ENCODE measurements at places on chromosomes 4 and X. TPM values are rescaled to one million over a fixed set of nuclear protein-coding genes. Genes with fewer than 3 reads are reported as not detected.

CXCL11 gene
- 1.3 TPM for total RNA-seq

RHOXF1 gene
- total RNA-seq: not detected

BBS12 gene
- 13.2 TPM for total RNA-seq

EVC2 gene
- 24.5 TPM for total RNA-seq

PAGE1 gene
- total RNA-seq: not detected

CHIC1 gene
- total RNA-seq: 25.9 TPM

GAB3 gene
- 8.1 TPM for total RNA-seq

SPANXC gene
- not detected for total RNA-seq

VEGFC gene
- 40.2 TPM for total RNA-seq

VSIG1 gene
- 0.20 TPM for total RNA-seq

PRDM8 gene
- total RNA-seq: 3.0 TPM

- no peak overlapping the region for H3K4me3 ChIP-seq
- no peaks in the 10 kb centered on the region for H3K4me1 ChIP-seq
- no peaks in the 10 kb centered on the region for H3K36me3 ChIP-seq
- DNase-seq: no peak
- H3K27ac ChIP-seq: no peak overlapping the region
- peaks cover 12% of the 10 kb centered on the region for H3K27me3 ChIP-seq
Observed at GRCh38 chr4:1469607-1470392, 63.6 kb upstream of the NKX1-1 start.

GRCh38 chr4:14095831-14096230 lies 468.3 kb upstream of the BOD1L1 start:
- no peaks in the 10 kb centered on the region for H3K36me3 ChIP-seq
- no peak overlapping the region for H3K27ac ChIP-seq
- no peaks in the 10 kb centered on the region for H3K27me3 ChIP-seq

DNA sequence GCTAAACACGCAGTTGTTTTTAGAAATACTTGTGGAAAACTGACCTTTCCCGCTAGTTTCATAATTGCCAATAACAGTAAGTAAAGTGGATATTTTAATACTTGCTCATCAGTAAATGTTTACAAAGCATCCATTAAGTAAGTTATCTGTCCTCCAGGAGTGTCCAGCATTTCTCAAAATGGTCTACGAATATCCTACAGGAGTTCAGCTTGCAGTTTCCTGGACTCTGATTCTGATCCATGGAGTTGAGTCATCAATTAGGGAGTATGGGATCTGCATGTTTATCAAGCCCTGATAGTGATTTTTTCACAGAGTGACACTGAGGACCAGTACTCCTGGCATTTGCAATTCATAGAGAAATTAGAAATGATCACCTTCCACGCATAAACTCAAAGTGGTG lies 325.2 kb upstream of the AADAT start:
- no peaks in the 10 kb centered on the region for H3K36me3 ChIP-seq
- H3K27me3 ChIP-seq: no peaks in the 10 kb centered on the region
- H3K4me3 ChIP-seq: no peak overlapping the region
- no peak overlapping the region for H3K27ac ChIP-seq

- no peak overlapping the region for H3K27ac ChIP-seq
- H3K4me3 ChIP-seq: no peak overlapping the region
- H3K27me3 ChIP-seq: no peaks in the 10 kb centered on the region
- no peaks in the 10 kb centered on the region for H3K4me1 ChIP-seq
Observed at GRCh38 chrX:136626237-136626636, 21.7 kb upstream of the CD40LG start.

GRCh38 chr4:38306482-38307071 lies 346.4 kb downstream of the PTTG2 start:
- no peak for DNase-seq
- H3K27ac ChIP-seq: no peak overlapping the region
- H3K4me3 ChIP-seq: no peak overlapping the region
- H3K4me1 ChIP-seq: no peaks in the 10 kb centered on the region

GRCh38 chr4:55312489-55313101 lies 33.4 kb upstream of the SRD5A3 start:
- H3K27me3 ChIP-seq: no peaks in the 10 kb centered on the region
- H3K4me3 ChIP-seq: no peak overlapping the region
- no peak overlapping the region for H3K27ac ChIP-seq
- DNase-seq: peak; percentile 11
- H3K4me1 ChIP-seq: no peaks in the 10 kb centered on the region

- DNase-seq: no peak
- no peak overlapping the region for H3K27ac ChIP-seq
- H3K4me3 ChIP-seq: no peak overlapping the region
- no peaks in the 10 kb centered on the region for H3K36me3 ChIP-seq
Observed at GRCh38 chr4:47219586-47219985, 188.2 kb downstream of the GABRB1 start.

DNA sequence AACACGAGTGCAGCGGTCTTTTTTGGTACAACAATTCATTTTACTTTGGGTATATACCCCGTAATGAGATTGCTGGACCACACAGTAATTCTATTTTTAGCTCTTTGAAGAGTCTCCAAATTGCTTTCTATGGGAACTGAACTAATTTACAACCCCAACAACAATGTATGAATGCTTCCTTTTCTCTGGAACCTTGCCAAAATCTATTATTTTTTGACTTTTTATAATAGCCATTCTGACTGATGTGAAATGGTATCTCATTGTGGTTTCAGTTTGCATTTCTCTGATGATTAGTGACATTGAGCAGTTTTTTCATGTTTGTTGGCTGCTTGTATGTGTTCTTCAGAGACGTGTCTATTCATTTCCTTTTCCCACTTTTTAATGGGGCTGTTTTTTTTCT lies 240.8 kb downstream of the STK32B start:
- no peaks in the 10 kb centered on the region for H3K36me3 ChIP-seq
- no peak overlapping the region for H3K4me3 ChIP-seq
- no peaks in the 10 kb centered on the region for H3K4me1 ChIP-seq
- DNase-seq: no peak

- no peak for DNase-seq
- no peak overlapping the region for H3K4me3 ChIP-seq
- no peak overlapping the region for H3K27ac ChIP-seq
- H3K27me3 ChIP-seq: no peaks in the 10 kb centered on the region
Observed at GRCh38 chr4:38954727-38955126, 77.5 kb downstream of the TMEM156 start.

GRCh38 chrX:123263747-123264146 lies 79.7 kb downstream of the GRIA3 start:
- no peaks in the 10 kb centered on the region for H3K36me3 ChIP-seq
- DNase-seq: no peak
- H3K27me3 ChIP-seq: no peaks in the 10 kb centered on the region
- H3K4me3 ChIP-seq: no peak overlapping the region
- H3K4me1 ChIP-seq: no peaks in the 10 kb centered on the region

GRCh38 chr4:16051132-16051531 lies 32.7 kb downstream of the PROM1 start:
- H3K27me3 ChIP-seq: no peaks in the 10 kb centered on the region
- H3K4me1 ChIP-seq: no peaks in the 10 kb centered on the region
- no peaks in the 10 kb centered on the region for H3K36me3 ChIP-seq
- no peak overlapping the region for H3K4me3 ChIP-seq
- DNase-seq: no peak

GRCh38 chrX:22165732-22166457 lies 106.8 kb upstream of the CBLL2 start:
- DNase-seq: no peak
- H3K4me1 ChIP-seq: no peaks in the 10 kb centered on the region
- no peaks in the 10 kb centered on the region for H3K36me3 ChIP-seq
- H3K27ac ChIP-seq: no peak overlapping the region

- no peak overlapping the region for H3K4me3 ChIP-seq
- no peak for DNase-seq
- H3K36me3 ChIP-seq: no peaks in the 10 kb centered on the region
- no peaks in the 10 kb centered on the region for H3K27me3 ChIP-seq
- no peak overlapping the region for H3K27ac ChIP-seq
- H3K4me1 ChIP-seq: no peaks in the 10 kb centered on the region
Observed at GRCh38 chr4:130478406-130478805, 1382.5 kb downstream of the C4orf33 start.

GRCh38 chr4:123301923-123302322 lies 94.7 kb upstream of the SPRY1 start:
- H3K27me3 ChIP-seq: no peaks in the 10 kb centered on the region
- no peak overlapping the region for H3K27ac ChIP-seq
- H3K4me3 ChIP-seq: no peak overlapping the region
- H3K36me3 ChIP-seq: no peaks in the 10 kb centered on the region
- no peak for DNase-seq

GRCh38 chrX:72498782-72499181 lies 73.9 kb downstream of the HDAC8 start:
- H3K36me3 ChIP-seq: no peaks in the 10 kb centered on the region
- H3K27me3 ChIP-seq: no peaks in the 10 kb centered on the region
- H3K4me1 ChIP-seq: no peaks in the 10 kb centered on the region
- no peak for DNase-seq
- H3K4me3 ChIP-seq: no peak overlapping the region

- no peak for DNase-seq
- no peaks in the 10 kb centered on the region for H3K27me3 ChIP-seq
- H3K36me3 ChIP-seq: no peaks in the 10 kb centered on the region
- H3K27ac ChIP-seq: no peak overlapping the region
Observed at GRCh38 chrX:134074151-134074550, 88.8 kb upstream of the GPC3 start.

GRCh38 chrX:155841232-155841631 lies 39.9 kb upstream of the VAMP7 start:
- H3K36me3 ChIP-seq: no peaks in the 10 kb centered on the region
- H3K27ac ChIP-seq: no peak overlapping the region
- H3K4me3 ChIP-seq: no peak overlapping the region
- no peaks in the 10 kb centered on the region for H3K27me3 ChIP-seq
- no peak for DNase-seq

DNA sequence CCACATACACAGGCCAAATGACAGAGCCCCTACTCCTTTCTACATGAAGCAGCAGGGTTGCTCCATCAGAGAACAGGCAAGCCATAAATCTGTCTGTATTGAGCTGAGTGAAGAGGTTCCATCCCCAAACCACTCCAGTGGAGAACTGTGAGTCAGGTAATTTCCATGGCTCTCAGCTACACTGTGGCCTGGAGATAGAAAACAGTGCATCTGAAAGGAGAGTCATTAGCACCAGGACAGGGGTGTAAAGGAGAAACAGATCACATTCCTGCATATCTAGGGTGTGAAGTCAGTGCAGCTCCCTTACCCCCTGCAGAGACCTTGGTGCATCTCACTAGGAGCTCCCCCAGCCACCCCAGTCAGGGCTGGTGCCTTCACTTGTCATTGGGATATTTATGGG lies 314.7 kb downstream of the CHIC1 start:
- no peaks in the 10 kb centered on the region for H3K27me3 ChIP-seq
- no peaks in the 10 kb centered on the region for H3K36me3 ChIP-seq
- H3K4me3 ChIP-seq: no peak overlapping the region
- no peaks in the 10 kb centered on the region for H3K4me1 ChIP-seq

DNA sequence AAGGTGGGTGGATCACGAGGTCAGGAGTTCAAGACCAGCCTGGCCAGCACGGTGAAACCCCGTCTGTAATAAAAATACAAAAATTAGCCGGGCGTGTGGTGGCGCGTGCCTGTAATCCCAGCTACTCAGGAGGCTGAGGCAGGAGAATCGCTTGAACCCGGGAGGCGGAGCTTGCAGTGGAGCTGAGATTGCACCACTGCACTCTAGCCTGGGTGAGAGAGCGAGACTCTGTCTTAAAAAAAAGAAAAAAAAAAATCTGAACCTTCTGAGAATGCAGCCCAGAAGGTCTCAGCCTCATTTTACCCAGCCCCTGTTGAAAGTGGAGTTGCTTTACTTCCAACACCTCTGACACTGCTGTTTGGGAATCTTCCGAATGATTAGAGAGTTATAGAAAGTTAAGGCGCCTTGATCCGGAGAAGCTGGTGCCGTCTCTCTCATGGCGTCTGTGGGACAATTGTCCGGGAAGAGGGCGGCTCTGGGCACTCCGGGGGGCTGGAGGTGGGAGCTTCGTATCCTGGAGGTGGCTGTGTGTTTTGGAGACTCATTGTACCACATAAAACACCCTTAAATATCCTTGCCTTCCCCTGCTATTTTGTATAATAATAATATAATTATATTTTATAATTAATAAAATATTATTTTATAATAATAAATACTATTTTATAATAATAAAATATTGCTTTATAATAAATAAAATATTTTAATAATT lies 92.7 kb upstream of the PPP2R3B start:
- H3K4me1 ChIP-seq: no peaks in the 10 kb centered on the region
- no peak overlapping the region for H3K4me3 ChIP-seq
- no peak overlapping the region for H3K27ac ChIP-seq
- H3K36me3 ChIP-seq: no peaks in the 10 kb centered on the region
- DNase-seq: no peak

DNA sequence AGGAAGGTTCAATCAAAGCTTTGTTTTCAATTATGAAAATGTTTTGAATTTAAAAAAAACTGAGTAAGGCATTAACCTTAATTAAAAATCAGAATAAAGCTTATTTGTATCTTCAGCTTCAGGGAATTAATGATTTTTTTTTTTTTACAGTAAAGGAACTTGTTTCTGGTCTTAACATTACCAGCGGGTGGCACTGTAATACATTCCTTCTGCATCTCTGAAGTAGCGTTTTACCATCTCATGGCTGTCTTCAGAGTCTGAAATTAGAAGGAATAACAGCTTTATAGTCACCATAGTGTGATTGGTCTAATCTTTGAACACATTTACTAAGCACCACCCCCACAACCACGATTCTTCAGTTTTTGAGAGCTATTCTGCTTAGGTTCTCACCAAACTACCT lies 102.6 kb downstream of the IL1RAPL2 start:
- H3K36me3 ChIP-seq: no peaks in the 10 kb centered on the region
- no peaks in the 10 kb centered on the region for H3K4me1 ChIP-seq
- no peak overlapping the region for H3K27ac ChIP-seq
- H3K27me3 ChIP-seq: no peaks in the 10 kb centered on the region
- DNase-seq: no peak
- no peak overlapping the region for H3K4me3 ChIP-seq

Data from thyroid gland (tissue), 4 donors.